GM13977 (cell line): ENCODE measurements at places on chromosomes 2 and 18.

DNA sequence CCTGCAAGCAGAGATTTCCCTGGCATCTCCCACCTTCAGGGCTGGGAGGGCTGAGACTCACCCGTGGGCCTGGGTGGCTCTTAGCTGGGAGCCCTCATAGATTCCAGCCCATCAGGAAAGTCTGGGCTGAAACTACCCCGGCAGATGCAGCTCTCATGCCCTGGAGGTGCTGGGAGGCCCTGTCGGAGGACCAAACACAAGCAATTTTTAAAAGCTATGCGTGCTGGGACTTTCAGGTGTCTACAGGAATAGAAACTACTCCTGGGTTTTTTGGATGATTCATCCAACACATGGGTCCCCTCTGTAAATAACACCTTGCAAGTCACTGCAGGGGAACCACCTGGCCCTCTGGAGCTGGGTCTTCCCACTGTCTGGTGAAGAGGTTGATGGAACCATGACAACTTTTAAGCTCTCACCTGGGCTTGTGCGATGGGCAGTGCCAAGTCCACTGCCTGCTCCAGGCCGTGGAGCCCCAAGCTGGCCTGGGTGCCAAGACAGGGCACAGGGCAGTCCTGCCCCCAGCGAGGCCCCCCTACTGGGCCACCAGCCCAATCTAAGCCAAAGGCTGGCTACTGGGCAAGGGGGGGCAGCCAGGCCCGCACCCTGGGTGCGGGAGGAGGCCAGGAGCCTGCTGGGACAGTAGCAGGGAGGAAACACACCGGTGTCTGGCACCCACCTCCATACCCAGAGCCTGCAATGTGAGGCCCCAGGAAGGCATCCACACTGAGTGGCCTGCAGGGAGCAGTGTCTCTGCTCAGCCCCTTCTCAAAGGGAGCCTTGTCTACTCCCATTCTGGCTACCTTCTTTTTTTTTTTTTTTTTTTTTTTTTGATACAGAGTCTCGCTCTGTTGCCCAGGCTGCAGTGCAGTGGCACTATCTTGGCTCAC is 1.1 kb upstream of the GPR55 start:
- DNase-seq: peak; percentile 77

- no peak for DNase-seq
These were observed 439.3 kb downstream of the TMX3 start for GRCh38 chr18:68275616-68276015.

GRCh38 chr2:171158036-171158789 is 2.5 kb downstream of the TLK1 start:
- DNase-seq: peak; percentile 39

DNA sequence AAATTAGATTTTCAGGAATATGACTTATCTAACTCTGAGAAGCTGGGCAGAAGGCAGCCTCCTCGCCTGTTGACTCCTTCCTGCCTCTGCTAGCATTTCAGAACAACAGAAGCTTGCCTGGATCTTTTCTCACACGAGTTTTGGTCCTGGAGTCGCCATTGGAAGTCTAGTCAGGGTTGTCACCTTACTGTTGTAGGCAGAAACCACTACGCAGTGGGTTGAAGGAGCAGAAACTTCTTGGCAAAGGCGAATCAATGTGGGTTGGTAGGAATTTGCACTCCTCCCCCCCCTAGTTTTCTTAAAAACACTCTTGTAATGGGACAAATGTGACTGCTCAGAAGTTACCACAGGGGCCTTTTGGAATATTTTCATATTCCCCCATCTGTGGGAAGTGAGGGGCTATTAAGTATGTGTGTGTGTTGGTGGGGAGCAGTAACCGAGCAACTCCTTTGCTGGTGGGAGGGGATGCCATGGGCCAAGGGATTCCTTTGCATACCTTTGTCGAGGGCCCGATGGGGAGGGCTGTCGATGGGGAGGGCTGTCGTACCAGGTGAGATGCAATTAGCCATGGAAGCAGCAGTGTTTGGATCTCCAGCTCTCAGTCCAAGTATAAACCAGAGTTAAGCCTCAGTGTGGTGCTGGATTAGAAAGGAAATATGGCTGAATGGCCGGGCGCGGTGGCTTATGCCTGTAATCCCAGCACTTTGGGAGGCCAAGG is 117.4 kb downstream of the FMNL2 start:
- DNase-seq: no peak

DNA sequence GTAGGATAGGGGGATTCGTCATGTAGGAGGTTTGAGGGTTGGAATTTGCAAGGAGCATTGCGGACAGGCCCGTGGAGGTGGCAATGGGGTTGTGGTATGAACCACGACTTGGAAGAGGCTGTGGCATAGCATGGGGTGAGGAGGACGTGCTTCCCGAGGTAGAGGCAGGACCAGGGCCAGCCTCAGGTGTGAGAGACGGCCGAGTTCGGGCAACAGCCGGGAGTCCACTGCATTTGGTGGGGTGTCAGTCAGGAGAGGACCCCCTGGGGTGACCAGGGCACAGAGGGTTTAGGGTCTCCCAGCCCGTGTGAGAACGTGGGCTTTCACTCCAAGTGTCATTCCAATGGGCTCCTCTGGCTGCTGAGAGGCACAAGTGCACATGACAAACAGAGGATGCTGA is 339.0 kb downstream of the EIPR1 start:
- no peak for DNase-seq

GRCh38 chr2:46644690-46645385 is 165.5 kb downstream of the TMEM247 start:
- DNase-seq: no peak

DNA sequence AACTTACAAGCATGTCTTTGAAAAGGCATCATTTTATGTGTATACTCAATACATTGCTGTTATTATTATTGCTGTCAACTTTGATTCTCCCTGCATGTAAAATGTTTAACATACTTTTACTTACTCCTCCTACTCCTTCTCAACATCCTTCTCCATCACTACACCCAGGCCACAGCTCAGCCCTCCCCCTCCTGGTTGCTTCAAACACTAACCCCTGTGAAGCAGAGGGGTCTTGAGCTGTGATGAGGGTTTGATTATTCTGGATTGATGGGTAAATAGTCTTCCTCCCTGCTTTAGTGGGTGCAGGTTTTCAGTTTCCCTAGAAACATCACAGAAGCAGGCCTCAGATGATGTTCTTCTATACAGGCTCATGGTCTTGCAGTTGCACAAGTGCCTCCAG is 221.0 kb downstream of the OSR1 start:
- no peak for DNase-seq

GRCh38 chr2:15554525-15555218 is 6.5 kb downstream of the NBAS start:
- no peak for DNase-seq

- DNase-seq: no peak
These were observed 15.7 kb downstream of the CREG2 start for GRCh38 chr2:101371636-101372035.

DNA sequence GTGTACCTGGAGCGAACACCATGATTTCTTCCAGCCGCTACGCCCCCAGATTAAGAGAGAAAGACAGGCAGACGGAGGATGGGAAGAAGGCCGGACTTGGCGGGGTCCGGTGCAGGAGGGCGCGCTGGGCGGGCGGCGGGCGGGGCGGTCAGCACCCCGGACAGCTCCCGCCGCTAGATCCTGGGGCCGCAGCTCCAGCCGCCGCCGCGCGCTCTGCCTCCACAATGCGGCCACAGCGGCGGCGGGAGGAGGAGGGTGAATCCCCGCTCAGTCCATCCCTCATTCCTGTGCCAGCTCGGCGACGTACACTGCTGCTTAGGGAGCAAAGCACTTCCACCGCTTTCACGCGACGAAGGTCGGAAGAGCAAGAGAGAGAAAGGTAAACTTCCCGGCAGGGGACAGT is at the start of gene AKAIN1:
Gene AKAIN1, minus strand, starts transcription at position 226 of the 403 bp plus-strand sequence. Its CDS starts 204 bp downstream, at position 22.
- DNase-seq: peak; percentile 39

DNA sequence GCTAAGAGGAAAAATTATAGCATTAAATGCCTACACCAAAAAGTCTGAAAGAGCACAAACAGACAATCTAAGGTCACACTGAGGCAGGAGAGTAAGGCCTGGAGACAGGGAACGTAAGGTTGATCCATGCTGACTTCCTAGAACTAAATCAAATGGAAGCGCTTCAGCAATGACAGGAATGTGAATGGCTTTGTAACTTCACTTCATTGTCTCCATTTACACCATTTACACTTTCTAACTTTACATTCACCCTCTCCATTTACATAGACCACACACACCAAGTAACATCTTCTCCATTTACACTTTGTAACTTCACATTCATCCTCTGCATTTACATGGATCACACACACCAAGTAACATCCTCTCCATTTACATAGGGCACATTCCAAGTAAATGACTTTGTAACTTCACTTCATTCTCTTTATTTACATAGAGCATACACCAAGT is 103.1 kb upstream of the SPATS2L start:
- DNase-seq: no peak

DNA sequence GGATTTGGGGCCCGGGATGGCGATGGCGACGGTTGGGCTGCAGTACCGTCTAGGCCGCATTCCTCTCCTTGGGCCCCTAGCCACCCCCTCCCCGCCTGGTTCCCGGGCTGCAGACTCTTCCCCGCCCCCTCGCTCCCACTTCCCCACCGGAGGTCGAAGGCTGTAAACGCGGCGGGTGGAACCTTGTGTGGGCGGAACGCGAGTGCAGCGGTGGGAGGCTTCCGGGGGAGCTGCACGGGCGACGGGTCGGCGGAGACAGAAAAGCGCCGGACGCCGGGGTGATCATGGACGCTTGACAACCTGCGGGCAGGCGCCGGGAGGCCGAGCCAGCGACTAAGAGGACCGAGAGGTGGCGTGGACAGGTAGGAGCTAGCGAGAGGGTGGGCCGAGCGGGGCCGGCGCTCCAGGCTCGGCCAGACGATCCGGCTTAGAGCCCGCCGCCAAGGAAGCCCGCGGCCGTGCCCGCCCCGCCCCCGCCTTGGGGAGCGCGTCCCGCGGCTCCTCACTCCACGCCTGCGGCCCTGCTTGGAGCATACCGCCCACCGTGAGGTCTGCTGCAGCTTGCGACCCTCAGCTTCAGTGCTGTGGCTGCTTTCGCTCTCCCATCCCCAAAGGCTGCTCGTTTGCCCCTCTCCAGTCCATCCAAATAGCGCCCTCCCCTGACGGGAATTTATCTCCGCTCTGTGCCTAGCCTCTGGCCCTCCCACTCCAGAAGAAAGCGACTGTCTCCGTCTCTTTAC is at the start of gene COPS7B:
Gene COPS7B, plus strand, starts transcription at position 269 of the 740 bp plus-strand sequence. CDS start 2,126 bp downstream, outside the sequence.
- DNase-seq: peak; percentile 86

- DNase-seq: no peak
These were observed 124.7 kb upstream of the SERPINE2 start for GRCh38 chr2:224163566-224164307.

GRCh38 chr2:30789670-30790210 is 17.5 kb downstream of the CAPN13 start:
- DNase-seq: no peak

GRCh38 chr2:242001853-242002252 is 132.3 kb downstream of the RTP5 start:
- no peak for DNase-seq

- DNase-seq: no peak
These were observed 272.2 kb downstream of the OSR1 start for GRCh38 chr2:19086231-19086651.

- no peak for DNase-seq
These were observed 67.2 kb downstream of the MCFD2 start for GRCh38 chr2:46848447-46848846.

GRCh38 chr18:22346401-22346952 is 71.2 kb downstream of the CTAGE1 start:
- no peak for DNase-seq

DNA sequence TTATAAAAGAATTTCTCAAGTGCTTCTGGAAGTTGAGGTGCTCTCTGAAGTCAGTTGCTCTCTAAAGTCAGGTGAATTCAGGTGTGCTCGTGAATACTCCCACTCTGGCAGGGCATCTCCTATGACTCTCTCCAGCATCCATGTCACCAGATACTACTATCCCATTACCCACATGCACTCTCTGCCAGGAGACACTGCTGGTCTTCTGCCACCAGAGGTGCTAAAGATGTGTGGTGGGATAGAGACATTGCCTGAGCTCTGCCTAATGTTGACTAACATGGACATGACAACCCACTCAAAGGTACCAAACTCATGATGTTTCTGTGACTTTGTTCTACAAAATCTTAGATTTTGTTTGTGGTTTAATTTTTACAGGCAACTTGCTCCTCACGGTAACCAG is 106.4 kb upstream of the HNRNPA3 start:
- no peak for DNase-seq

GRCh38 chr2:40184551-40184950 is 267.3 kb downstream of the SLC8A1 start:
- DNase-seq: no peak

GRCh38 chr2:79434362-79434761 is 78.5 kb upstream of the CTNNA2 start:
- no peak for DNase-seq

GRCh38 chr2:66301022-66301766 is 133.7 kb upstream of the MEIS1 start:
- no peak for DNase-seq

DNA sequence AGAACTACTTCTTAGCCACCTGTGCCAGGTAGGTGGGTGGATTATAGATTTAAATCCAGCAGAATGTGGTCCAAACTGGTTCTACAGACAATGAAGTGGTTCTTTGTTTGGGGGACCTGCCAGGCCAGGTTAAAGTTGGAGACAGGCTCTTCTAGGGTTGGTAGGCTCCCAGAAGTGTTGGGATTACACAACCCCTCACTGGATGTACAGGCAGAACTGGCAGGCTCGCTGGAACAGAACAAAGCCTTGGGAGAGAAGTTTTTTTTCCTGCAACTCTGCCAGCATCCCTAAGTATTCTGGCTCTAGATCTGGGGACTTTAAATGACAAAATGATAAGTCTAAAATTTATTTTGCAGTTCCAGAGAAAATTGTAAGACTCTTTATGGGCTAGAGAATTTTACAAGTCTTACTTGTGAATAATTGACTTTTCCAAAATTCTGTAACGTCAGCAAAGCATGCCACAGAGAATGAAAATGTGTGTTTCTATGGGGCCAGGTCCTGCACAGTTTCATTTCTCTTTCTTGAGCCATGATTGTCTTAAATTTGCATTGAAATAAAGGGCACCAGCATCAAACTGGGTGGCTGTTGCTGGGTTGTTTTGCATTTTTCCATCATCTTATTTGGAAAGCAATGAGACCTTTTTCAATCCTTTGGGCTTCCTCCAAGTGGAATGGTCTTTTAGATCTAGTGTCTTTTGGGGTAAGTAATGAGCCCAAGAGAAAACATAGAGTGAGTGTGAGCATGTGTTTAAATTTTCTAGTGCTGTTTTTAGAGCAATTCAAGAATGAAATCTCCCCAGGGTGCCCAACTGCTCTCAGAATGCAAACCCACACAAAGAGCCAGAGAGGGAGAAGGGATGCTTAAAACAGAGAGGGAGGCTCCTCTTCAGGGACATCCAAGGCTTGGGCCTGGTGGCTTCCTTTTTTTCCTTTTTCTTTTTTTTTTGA is 32.4 kb upstream of the ATL2 start:
- DNase-seq: peak; percentile 48

- DNase-seq: no peak
These were observed 47.1 kb downstream of the NEDD4L start for GRCh38 chr18:58091099-58091611.

- no peak for DNase-seq
These were observed 44.1 kb downstream of the TTC21B start for GRCh38 chr2:165909466-165909865.

- no peak for DNase-seq
These were observed 59.6 kb upstream of the ZNF516 start for GRCh38 chr18:76554547-76555222.
